Brain microvascular endothelial cell (primary cell): ENCODE measurements at places on chromosomes 4 and X.

DNA sequence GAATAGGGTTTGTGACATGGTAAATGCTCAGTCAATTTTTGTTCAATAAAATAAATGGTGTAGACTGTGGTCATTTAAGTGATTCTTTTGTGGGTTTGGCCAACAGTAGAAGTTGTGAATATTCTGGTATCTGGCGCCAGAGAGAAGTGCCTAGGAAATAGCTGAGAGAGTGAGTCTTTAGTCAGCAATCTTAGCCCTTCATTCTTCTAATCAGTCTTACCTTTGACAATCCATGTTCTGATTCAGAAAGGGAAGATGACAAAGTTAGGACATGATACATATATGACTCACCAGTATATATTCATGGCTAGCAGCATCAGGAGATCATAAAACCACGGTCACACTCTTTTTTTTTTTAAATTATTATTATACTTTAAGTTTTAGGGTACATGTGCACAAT lies 141.8 kb upstream of the PCDH18 start:
- DNase-seq, result no peak

DNA sequence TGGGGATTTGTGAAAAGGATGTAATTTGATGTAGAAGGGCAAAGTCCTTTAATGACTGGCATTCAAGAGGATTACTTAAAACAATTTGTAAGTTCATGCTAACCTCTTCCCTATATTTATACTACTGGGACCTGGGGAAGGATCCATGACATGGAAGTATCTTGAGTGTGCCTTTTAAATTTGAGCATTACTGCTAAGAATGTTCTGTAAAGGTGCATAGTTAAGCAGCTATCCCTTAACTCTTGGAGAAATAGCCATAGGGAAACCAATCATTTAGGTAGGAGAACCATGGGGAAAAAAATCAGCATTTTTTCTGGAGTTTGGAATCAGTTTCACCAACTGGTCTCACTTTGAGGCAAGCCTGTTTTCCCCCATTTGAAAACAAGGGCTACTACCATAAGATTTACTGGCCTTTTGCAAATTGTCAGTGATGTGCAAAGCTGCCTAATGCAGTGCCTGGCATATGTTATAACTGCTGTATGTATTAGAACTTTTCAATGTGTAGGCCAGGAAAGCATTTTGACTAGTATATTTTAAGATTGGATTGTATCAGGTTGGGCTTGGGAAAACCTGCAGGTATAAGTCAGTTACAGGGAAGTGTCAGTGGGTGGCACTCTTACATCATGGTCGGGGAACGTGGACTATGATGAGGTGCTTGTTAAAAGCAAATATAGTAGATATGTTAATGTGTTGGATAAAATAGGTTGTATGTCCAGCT lies 72.1 kb downstream of the PRSS12 start:
- DNase-seq, result peak; percentile 60

- no peak for DNase-seq
Observed at GRCh38 chr4:107050525-107051135, 14.5 kb upstream of the DKK2 start.

- no peak for DNase-seq
Observed at GRCh38 chr4:184337907-184338306, 120.2 kb upstream of the ENPP6 start.

GRCh38 chr4:88719381-88719780 lies 21.8 kb upstream of the NAP1L5 start:
- no peak for DNase-seq

GRCh38 chrX:119640731-119641170 lies 34.5 kb upstream of the NKRF start:
- no peak for DNase-seq

- peak; percentile 77 for DNase-seq
Observed at GRCh38 chrX:55160685-55161552, 59.2 kb upstream of the PAGE5 start.

DNA sequence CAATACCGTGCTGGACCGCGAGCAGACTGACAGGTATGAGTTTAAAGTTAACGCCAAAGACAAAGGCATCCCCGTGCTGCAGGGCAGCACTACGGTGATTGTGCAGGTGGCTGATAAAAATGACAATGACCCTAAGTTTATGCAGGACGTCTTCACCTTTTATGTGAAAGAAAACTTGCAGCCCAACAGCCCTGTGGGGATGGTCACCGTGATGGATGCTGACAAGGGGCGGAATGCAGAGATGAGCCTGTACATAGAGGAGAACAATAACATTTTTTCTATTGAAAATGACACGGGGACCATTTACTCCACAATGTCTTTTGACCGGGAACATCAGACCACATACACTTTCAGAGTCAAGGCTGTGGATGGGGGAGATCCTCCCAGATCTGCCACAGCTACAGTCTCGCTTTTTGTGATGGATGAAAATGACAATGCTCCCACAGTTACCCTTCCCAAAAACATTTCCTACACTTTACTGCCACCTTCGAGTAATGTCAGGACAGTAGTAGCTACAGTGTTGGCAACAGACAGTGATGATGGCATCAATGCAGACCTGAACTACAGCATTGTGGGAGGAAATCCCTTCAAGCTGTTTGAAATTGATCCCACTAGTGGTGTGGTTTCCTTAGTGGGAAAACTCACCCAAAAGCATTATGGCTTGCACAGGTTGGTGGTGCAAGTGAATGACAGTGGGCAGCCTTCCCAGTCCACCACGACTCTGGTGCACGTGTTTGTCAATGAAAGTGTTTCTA lies 3.2 kb downstream of the PCDH7 start:
- no peak for DNase-seq

- no peak for DNase-seq
Observed at GRCh38 chrX:48826135-48826875, at the start of gene ERAS. Gene ERAS, plus strand, starts transcription at chrX:48826513. Its CDS starts 2,611 bp downstream, at chrX:48829124.

DNA sequence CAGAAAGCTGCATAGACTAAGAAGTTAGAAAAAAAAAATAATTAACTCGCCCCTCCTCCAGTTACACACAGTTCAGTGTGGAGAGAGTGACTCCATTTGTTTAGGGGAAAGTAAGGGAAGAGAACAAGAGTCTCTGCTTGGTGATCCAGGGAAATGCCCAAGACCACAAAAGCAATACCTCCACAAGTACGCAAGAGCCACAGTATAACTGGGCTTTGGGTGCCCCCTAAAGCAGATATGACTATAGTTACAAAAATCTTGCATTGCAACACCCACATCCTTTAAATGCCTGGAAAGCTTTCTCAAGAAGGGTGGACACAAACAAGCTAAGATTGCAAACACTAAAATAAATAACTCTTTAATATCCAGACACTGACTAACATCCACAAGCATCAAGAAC lies 164.2 kb upstream of the NRK start:
- DNase-seq, result peak; percentile 10

DNA sequence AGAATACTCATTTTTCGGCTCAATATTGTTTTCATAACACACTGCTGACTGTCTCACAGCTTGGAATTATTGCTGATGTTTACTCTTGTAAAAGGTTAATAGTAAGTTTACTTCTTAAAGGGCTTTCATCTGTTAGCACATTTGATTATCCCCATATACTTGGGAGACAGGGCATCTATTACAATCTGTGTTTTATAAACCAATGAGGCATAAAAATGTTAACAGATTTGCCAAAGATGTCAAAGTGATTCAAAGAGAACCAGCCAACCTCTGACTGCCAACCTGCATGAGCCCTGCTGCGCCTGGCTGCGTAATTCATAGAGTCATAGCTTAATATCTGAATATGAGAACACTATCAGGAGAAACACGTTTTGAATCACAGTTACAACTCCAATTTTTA lies 665.6 kb downstream of the TRIML1 start:
- DNase-seq, result no peak

DNA sequence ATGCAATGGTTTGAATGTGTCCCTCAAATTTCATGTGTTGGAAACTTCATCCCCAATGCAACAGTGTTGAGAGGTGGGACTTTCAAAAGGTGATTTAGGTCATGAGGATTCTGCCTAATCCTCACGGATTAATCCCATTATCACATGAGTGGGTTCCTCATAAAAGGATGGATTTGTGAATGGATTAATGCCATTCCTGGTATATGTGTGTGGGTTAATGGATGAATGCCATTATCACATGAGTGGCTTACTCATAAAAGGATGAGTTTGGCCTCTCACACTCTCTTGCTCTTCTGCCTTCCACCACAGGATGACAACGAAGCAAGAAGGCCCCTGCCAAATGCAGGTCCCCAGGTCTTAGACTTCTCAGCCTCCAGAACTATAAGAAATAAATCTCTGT lies 30.5 kb upstream of the NEUROG2 start:
- no peak for DNase-seq

GRCh38 chrX:68307769-68308168 lies 125.5 kb downstream of the OPHN1 start:
- peak; percentile 33 for DNase-seq

DNA sequence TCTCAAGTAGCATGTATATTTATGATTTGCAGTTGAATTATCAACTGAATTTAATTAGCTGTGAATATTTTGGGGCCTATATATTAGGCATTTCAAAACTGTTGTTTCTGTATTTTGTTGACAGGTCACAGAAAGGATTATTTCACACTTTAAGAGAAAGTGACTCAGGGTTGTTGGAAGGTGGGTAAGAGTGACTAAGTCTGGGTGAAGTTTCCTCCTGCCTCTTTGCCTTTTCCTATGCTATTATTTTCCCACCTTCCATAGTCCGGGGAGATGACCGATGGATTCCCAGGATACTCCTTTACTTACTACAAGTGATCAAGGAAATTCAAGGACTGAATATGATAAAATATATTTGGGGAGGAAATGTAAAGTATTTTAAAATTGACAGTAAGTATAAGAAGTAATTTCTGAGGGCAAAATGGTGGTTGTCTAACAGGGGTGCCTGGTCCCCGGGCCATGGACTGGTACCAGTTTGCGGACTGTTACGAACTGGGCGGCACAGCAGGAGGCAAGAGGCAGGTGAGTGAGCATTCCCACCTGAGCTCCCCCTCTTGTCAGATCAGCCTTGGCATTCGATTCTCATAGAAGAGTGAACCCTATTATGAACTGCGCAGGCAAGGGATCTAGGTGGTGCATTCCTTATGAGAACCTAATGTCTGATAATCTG lies 175.5 kb upstream of the GPRIN3 start:
- DNase-seq, result no peak

DNA sequence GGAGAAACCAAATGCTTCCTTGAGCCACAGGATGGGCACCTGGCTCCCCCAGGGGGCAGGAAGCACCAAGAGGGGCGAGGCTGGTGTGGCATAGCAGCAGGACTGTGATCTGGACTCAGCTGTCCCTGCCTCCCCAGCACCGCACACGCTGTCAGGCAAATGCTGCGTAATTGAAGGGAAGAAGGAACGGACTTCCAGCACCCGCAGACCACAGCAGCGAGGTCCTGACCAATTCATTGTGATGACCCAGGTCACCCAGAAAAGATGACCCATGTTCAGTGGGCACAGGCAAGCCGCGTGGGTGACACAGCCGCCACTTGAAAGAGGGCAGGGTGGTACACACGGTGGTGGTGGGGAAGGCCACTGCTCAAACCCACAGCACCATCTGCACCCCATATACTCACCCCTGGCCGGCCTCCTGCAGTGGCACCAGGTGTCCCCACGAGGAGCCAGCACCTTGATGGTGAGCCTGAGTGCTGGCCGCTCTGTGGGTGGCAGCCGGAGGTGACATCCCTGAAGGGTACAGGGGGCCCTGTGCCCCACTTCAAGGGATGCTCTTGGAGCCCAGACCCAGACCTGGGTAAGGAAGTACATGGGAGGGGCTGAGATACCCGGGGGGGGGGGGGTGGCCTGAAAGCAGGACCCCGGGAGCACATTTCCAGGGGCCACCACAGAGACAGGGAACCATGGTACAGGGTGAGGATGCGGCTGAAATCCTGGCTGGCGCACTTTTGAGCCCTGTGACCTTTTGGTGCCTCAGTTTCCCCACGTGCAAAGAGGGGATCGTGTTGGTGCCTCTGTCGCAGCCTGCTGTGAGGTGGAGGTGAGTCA lies 11.5 kb downstream of the NAT8L start:
- DNase-seq, result no peak

DNA sequence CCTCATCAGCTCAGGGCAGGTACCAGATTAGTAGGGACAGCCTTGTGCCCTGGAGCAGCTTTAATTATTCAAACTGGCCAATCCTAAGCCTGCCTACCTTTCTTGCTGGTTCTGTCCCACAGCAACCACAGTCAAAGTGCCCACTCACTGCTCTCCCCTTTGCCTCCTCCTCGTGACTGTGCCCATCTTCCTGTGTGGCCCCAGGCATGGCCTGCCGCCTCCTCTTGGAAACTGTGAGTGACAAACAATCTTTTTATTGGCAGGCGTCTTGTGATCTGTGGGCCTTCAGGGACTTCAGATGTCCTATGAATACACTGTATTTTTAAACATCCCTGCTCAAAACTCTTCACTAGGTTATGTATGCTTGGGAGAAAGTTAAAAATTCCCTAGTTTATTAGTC lies 22.8 kb upstream of the NSG1 start:
- DNase-seq, result no peak

- DNase-seq, result no peak
Observed at GRCh38 chr4:78662658-78663057, 111.1 kb downstream of the ANXA3 start.

GRCh38 chr4:13430834-13431568 lies 53.1 kb downstream of the RAB28 start:
- no peak for DNase-seq

DNA sequence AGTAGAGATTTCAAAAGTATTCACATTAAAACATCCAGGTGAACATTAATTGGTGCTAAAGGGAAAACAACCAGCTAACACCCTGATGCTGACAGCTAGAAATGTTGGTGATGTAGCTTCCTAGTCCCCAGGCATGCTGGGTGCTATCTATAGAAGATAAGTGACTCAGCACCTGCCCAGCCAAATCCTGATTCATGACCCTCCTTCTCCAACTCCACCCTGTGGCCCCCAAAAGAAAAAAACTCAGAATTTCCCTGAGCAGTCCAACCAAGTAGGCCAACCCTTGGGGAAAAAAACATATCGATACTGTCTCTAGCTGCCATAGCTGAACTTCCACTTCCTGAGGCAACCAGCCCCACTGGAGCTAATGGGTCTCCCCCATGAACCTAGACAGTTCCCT lies 197.6 kb upstream of the KLF3 start:
- no peak for DNase-seq

DNA sequence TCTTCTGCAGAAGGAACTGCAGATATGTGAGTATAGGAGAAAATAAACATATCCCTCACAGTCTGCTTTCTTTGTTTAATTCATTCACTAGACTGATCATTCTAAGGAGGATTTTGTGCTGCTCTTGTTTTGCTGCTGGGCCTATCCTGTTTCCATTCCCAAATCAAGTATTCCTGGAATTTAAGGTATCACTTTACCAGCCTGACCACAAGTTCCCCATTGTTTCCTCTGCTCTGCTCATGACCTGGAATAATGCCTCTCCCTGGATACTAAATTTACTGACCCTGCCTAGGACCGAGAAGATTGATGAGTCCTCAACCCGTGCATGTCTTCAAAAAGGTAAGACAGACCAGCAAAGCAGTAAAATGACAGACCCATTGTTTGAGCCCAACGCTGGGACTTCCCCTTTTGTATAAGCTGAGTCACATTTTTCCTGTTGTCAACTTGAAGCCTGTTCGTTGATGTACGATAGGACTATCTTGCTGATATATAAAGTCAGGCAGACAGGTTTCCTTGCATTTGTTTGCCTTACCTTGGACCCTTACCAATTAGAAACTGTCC lies 85.5 kb upstream of the TET2 start:
- no peak for DNase-seq

GRCh38 chr4:184217634-184218033 lies at the start of gene ENPP6:
Gene ENPP6, minus strand, starts transcription at chr4:184217873. Its CDS starts 54 bp downstream, at chr4:184217819.
- no peak for DNase-seq
